Femur (tissue), 1 donor: ENCODE measurements at places on chromosomes 12 and 14.

GRCh38 chr14:50943943-50944646 is at the start of gene PYGL:
Gene PYGL, minus strand, starts transcription at chr14:50944483. Its CDS starts 80 bp downstream, at chr14:50944403.
- DNase-seq = peak; percentile 84

GRCh38 chr12:62588916-62589315 is 122.3 kb downstream of the MON2 start:
- no peak for DNase-seq

GRCh38 chr12:132502149-132502881 is 12.4 kb downstream of the FBRSL1 start:
- DNase-seq = no peak

- no peak for DNase-seq
Observed at GRCh38 chr14:39873791-39874190, 441.6 kb upstream of the FBXO33 start.

DNA sequence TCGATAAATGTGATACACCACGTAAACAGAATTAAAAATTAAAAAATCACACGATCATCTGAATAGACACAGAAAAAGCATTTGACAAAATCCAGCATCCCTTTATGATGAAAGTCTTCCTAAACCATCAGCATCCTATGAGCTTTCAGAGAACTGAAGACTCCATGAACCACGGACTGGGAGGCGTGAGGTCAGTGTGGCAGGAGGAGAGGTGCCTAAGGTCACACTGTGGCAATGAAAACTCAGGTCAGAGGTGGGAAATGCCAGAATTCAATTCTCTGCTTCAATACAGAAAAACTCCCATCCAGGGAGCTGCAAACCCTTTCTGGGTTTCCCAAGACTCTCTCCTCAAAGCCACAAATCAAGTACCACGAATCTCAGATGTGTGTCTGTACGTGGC is 51.6 kb downstream of the KDM2B start:
- no peak for DNase-seq

DNA sequence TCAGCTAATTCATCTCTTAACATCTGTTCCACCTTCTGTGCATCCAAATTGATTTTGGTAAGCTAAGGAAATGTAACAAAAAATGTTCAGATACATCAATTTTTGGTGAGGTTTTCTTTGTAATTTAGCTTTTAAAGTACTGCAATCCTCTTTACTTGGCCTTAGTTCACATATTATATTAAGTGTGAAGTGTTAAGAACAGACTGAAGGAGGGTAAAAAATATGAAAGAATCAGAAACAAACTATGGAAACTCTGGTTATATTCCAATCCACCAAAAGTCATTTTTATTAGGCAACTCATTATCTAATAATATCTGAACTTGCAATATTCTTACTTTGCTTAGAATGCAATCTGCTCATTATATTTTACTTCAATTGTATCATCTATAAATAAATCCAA is 49.1 kb downstream of the CEP290 start:
- no peak for DNase-seq

DNA sequence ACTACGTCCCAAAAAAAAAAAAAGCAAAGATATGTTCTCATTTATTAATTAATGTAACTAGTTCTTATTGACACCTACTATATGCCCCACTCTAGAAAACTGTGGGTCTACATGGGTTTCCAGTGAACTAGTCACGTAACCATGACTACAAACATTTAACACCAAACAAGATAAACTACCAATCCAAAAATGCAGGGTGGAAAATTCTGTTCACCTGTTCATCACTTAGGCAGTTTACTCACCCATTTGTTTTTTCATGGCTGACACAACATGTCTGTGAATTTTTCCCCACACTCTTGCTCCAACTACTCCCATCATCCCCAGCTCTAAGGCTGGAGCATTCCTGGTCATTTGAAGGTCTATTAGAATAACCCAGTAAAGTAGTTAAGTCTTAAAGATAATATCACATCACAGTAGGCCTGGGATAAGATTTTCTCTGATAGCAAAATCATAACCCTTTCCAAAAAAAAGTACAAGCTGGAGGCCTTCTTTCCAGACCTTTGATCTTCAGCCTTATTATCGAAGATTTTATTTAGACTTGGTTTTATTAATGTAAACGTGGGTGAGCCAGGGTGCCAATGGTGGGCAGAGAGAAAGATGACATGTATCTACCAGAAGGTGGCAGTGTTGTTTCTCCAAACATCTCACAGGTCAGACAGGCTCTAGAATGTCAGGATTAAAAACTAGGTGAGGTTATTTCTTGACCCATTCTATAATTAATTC is 61.6 kb upstream of the DAAM1 start:
- DNase-seq = peak; percentile 33

GRCh38 chr12:65720136-65721130 is 103.8 kb upstream of the HMGA2 start:
- DNase-seq = no peak

DNA sequence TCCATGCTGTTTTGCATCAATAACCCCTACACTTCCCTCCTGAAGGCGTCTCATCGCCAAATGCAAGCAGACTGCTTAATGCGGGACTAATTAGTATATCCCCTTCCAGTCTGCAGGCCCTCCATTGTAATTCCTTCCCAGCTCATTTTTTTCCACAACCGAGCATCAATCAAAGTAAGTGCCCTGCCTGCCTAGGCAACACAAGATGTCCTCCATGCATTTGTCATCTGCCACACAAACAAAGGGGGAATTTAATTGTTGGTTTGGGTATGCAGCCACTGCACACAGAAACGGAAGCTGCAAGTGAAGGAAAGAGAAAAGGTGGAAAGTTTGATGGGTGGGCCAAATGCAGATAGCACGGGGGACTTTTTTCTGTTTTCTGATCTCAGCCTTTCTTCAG is 168.0 kb downstream of the EGLN3 start:
- no peak for DNase-seq

- no peak for DNase-seq
Observed at GRCh38 chr12:96751626-96752025, 155.4 kb upstream of the NEDD1 start.

DNA sequence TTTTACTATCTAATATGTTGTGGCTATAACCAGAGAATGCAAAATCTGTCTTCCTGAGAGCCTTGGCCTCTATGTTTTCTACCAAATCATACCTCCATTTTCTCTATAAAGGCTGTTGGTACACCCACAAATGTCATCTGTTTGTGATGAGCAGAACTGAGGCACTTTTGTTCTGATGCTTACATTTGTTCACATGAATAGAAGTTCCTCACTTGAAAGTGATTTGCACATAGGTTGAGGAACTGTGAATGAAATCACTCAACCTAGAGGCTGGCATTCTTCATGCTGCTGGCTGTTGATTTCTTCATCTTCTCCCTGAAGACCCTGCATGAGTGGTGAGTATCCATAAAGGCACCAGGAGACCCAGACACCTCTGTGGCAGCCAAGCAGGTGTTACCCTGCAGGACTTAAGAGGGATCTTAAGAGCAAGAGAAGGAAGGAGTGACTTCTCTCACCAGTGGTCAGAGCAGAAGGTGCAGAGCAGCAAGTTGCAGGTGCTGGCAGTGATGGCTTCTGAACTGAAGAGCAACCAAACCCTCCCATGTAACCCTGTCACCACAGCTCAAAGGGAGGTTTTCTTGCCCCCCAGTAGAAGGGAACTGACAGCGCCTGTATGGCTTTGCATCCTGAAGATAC is 110.3 kb downstream of the HMGA2 start:
- DNase-seq = no peak
